ENCODE measurements at places on chromosomes 12 and 14.
A peak's percentile ranks its signal among the peaks of the same experiment; 100 is the strongest.

- DNase-seq, result no peak
Observed at GRCh38 chr14:89890589-89890988, 63.9 kb downstream of the EFCAB11 start.

DNA sequence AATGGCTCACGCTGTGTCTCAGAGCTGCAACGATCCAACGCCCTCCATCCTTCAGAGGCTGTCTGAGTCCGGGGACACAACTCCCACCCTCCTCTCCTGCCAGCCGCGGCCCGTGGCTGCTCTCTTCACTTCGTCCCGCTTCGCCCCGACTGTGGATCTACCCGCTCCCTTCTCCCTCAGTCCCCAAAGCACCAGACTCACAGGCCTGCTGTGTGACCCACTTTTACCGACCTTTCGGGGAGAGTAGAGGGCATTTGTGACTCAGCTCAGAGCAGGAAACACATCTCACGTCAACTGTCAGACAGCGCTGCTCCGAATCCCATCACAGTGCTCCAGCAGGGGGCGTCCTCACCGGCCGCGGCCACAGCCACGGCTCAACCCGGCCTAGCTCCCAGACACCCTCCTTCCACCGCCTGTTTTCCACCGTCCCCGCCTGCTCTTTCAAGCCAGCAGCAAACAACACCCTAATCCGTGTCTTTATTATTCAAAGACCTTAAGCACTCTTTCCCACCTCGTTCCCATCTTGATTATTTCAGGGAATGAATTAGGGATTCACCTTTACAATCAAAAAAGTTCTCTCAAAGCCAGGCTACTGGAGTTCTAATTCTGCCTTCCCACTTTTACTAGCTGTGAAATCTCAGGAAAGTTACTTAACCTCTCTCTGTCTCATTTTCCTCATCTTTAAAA is 5.0 kb upstream of the AQP2 start:
- DNase-seq, result peak; percentile 60

- no peak for DNase-seq
Observed at GRCh38 chr12:48903363-48903981, 21.8 kb downstream of the FKBP11 start.

DNA sequence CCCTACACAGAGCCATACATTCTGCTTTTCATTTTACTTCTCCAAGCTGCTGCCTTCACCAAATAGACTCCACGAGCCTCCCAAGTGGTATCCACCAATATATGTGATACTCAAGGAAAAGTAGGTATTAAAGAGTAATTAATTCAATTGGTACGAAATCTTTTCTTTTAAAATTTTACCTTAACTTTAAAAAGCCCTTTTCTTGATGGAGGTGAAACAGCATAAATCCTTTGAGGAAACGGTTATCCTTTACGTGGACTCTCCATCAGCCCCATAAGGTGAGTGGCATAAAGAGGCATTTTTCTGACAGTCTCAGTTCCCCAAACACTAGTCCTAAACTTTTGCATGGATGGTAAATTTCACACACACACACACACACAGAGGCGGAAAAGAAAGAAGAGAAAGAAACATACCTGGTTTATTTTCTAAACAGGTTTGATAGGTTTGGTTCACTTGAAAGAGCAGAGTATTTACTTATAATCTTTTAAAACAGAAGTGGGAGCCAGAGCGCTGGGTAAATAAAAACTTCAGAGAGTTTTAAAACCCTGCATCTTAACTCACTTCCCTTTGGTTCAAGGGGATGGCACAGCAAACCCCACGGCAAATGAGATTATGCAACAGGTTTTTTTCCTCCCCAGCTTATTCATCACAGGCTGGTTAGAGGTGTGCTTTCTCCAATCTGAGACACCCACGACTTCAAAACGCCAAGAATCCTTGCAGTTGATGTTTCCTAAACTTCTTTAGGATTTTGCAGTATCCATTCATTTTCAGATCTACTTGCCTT is 1.9 kb downstream of the DUSP16 start:
- DNase-seq, result no peak

DNA sequence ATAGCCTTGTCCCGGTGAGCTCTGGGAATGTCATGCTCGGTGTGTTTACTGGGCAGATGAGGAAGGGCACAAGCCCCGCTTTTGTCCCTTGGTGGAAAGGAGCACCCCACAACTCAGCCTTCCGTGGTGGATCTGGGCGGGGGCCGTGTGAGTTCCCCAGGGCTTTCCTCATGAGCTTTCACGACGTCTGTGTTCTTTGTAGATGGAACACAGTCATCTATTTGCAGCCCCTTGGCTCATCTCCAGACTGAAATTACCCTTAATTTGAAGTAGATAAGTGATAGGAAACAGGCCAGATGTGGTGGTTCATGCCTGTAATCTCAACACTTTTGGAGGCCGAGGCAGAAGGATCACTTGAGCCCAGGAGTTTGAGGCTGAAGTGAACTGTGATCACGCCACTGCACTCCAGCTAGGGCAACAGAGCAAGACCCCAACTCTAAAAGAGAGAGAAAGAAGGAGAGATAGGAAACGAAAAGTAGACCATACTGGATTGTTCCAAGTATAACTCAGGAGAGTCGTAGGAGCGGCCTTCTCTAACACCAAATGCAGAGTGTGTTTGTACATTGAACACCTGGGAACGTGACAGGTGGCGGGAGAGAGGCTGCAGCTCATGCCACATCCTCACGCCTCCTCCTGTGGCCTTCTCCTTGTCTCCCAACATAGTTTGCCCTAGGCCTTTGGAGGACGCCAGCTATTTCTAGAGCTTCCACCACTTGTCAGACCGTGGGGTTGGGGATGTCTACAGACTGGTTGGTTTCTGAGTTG is 8.8 kb downstream of the P2RX4 start:
- DNase-seq, result no peak

DNA sequence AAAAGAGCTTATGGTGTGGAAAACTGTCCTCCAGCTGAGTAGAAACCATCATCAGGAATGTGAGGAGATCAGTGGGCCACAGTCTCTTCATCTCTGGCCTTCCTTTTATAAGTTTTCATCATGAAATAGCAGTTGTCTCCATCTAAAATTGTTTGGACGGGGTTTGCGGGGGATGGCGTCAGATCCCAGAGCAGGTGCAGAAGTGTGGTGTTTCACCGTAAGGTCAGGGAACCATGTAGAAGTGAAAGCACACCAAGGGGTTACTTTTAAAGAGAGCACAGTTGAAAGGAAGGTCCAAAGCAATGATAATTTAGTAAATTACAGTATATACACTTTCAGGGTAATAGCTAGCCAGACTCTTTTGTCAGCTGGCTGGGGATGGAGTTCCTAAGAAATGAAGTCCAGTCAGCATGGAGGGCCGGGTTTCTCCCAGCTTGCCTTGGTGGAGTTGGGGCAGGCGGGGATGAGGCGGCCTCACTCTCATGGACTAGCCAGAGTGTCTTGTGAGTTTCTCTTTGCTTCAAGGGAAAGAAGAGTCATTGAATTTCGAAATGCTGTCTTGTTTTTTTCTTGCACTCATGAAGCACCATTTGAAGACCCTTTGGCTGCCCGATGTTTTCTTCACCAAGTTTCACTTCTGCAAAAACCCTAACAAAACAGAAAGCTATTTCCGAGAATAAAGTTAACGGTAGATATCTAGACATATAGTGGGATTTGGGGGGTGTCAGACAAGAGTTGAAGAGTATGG is 100.6 kb downstream of the ETV6 start:
- DNase-seq, result no peak

DNA sequence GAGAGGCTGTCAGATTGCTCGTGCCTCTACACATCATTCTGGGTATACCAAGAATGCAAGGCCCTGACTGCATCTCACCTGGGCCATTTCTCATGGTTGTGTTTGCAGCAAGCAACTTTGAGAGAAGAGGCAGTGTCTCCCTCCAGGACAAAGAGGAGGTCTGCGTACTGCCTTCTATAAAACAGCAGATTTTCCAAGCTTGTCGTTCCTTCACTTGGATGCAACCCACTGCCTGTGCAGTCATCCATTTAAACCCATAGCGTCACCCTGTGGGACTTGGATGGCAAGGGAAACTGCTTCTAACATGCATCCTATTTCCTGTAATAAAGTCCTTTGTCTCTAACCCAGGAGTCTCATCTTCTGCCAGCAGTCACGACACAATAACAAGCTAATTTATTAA is 1.3 kb downstream of the POMT2 start:
- DNase-seq, result no peak

DNA sequence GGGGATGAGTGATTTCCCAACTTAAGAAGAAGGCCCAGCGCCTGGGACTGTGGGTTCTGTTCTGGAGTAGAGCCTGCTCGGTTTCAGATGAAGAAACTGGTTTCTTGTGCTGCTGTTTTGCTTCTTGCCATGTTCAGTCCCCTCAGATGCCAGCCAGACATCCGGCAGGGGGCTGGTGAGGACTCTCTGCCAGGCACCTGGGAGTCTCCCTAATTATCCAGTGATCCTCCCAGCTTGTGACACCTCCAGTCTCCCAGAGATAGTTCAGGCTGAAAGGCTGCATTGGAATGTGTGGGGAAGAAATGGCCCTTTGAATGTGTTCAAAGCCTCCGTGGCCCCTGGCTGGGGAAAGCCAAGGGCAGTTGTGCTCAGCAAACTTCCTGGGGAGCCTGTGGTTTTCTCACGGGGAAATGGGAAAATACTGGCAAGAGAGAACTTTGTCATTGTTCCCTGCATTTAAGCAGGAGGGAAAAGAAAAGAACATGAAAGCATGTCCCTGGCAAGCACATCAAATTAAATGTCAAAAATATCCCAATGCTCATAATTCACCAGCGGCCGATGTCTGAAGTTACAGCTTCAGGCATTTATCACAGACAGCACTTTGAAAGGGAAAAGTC is 8.5 kb upstream of the SERPINA12 start:
- DNase-seq, result no peak

DNA sequence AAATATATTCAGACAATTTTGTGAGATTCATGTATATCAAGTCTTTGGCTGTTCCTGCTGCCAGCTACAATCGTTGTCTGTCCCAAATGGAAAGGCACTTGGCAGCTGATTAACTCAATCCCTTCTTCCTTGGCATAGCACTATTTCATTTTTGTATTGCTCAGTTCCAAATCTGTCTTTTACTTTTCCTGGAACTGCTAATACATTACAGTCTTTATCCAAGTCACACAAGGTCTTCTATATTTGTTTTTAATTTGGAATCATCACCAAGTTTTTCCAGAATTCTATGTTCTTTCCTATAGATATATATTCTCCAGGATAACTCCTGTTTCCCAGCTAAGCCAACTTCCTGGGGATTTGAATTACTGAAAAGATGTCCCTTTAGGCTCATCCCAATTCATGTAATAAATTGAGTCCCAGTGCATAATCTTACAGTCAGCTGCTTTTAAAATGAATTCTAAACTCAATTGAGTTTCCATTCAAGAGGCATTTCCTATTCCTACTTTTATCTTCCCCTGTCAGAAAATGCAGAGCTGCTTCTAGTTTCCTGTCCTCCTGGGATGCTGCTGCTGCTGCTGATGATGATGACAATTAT is 45.9 kb downstream of the DYRK2 start:
- no peak for DNase-seq

- no peak for DNase-seq
Observed at GRCh38 chr12:29146196-29146595, 2.9 kb upstream of the FAR2 start.

- no peak for DNase-seq
Observed at GRCh38 chr12:93174473-93174872, 203.3 kb upstream of the NUDT4 start.

- no peak for DNase-seq
Observed at GRCh38 chr12:24507827-24508226, 441.1 kb downstream of the BCAT1 start.

DNA sequence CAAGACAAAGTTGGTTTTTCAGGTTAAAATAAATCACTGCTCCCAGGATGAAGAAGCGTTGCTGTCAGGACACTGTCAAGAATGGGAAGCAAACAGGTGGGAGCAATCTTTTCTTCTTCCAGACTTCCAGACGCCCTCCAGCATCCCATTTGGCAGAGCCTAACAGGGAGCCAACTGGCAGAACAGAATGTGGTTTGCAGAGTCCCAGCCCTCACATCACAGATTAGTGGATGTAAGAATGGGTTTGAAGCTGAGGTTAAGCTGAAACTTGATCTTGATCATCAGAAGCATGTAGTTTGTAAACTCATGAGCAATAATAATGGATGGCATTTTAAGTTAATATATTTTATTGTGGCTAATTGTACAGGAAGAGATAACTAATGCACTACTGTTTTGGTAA is 636.4 kb downstream of the SLC6A15 start:
- DNase-seq, result no peak

DNA sequence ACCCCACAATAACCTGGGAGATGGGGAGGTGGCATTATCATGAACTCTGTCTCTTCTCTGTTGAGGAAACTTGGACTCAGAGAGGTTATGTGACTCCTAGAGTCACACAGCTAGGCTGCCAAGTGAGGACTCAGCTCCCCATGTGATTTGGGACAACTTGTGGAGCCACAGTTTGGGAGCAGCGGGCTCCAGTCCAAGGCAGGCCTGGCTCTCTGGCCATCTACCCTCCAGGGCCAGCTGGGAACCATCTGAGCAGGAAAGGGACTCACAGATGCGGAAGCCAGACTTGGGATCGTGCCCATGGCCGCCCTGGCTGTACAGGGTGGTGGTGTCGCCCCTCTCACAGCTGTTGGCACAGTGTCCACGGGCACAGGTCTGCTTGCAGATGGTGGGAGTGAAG is 59.1 kb downstream of the ISCA2 start:
- DNase-seq, result no peak

DNA sequence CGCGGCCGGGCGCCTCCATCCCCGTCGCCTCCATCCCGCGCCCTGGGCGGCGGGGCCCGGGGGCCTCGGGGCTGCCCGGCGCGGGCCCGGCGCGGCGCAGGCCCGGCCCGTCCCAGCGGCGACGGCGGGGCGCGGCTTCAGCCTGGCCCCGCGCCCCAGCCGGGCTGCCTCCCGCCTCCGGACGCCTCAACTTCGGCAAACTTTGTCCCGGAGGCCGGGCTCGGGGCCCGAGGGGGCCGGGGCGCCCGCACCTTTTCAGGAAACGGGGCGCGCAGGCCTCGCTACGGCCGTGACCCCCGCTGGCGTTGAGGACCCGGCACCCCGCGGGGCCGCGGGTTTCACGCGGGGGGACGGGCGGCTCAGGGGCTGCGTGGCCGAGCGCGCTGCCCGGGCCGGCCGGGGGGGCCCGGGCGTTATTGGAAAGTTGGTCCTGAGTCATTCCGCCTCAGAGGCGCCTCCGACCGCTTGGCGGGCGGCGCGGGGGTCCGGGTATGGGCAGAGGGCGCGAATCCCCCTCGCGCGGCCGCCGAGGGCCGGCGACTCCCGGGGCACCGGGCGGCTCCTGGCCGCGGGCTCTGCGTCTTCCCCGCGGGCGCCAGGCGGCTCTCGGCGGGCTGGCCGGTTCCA is 575 bp downstream of the TRAF3 start:
- no peak for DNase-seq

GRCh38 chr12:99767809-99768208 is 120.3 kb downstream of the GARIN6 start:
- no peak for DNase-seq

DNA sequence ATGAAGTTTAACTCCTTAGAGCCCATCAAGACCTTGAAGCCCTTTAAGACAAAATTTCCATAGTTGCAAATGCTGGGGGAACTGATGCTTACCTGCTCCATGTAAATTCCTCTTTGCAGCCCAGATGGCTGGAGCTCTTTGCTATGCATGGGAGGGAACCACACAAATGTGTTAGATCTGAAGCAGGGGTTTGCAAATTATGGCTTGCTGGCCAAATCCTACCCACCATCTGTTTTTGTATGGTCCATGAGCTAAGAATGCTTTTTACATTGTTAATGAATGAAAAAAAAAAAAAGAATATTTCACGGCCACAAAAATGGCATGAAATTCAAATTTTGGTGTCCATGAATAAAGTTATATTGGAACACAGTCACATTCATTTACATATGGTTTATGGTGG is 74.6 kb downstream of the GCH1 start:
- DNase-seq, result no peak
